ENCODE measurements at places on chromosomes 7 and 10.

DNA sequence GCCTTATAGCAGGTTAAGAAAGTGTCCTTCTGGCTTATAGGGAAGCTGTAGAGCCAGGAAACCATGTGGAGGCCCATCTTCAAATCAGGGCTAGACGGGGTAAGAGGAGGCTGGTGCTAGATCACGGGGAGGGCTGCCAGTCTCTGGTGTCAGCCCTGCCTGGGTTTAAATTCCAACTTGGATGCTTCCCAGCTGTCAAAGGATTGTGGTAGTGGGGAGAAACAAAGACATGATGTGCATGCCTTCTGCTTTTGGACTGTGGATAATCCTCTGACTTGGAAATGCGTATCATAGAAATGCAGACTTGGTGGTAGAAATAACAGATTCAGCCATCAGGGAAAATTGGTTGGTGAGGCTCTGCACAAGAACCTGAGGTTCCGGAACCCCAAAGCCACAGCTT is 325.6 kb downstream of the PHTF2 start:
- no peak for DNase-seq

GRCh38 chr10:124482236-124482800 is 20.7 kb downstream of the LHPP start:
- DNase-seq = no peak

DNA sequence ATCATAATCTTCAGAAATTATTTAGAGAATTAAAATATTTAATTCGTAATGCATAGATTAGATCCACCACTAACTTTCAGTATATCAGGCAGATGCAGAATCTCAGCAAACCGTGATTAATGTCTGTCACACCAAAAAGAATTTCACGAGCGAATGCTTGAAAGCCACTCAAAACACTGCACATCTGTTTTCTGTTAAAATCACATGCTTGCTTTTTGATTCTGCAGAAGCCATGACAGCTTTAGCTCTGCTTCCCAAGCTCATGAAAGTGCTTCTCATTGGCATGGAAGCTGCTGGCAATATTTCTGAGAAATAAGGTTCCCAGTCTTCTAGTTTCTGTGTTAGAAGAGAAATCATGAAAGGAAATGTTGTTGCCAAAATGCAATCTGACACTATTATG is 837.8 kb upstream of the LRRN3 start:
- DNase-seq = no peak

DNA sequence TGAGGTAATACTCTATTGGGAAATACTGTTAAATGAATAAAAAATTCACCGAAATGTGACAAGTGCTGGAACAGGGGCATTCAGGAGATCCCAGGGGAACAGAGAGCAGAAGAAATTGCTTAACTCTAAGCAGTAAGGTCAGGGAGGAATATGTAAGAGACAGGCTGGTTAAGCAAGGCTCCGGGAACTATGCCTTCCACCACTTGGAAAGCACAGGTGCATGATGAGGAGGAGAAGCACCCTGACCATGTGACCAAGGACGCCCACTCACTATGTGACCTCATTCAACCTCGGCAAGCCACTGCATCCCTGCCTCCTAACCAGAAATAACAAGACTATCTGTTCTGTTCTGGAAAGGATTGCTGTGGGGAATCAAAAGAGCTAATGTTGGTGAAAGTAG is 218.4 kb downstream of the ELMO1 start:
- no peak for DNase-seq

GRCh38 chr10:70306886-70307520 is 23.2 kb upstream of the NPFFR1 start:
- no peak for DNase-seq

- no peak for DNase-seq
These were observed 103.8 kb upstream of the PARD3 start for GRCh38 chr10:34918776-34919315.

GRCh38 chr7:53800746-53801145 is 741.4 kb upstream of the VSTM2A start:
- DNase-seq = no peak

DNA sequence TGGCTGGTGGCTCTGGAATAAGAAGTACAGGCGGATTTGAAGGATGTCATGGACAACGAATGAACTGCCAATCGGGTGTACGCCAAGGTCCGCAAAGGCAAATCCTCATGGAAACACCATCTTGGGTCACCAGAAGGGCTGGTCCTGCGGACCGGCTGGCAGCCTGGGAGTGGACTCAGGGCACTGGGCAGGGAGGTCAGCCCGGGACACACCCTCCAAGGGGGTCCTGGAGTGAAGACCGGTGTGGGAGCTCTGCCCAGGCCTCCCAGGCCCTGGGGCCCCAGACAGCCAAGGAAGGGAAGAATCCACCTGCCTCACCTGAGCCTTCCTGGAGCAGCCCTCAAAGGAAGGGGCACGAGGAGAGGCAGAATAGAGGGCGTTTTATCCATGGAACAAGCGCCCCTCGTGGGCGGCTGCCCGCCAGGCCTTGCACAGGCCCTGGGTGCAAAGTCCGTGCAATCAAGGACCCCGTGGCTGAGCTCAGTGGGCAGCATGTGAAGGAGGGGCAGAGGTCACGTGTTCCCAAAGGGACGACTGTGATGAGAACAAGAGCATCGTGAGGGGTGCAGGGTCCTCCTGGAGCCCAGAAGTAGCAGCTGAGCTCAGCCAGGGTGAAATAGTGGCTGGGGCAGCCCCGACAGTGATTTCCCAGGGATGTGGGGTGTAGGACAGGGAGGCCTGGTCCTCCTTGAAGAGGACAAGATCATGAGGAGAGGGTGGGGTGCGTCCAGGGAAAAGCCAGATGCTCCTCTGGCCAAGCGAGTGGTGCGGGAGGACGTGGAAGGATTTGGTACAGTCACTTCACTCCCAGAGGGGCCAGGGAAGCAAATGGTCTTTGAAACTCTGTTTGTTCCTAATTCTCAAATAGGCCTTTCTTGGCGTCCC is 105.2 kb downstream of the TCERG1L start:
- no peak for DNase-seq

DNA sequence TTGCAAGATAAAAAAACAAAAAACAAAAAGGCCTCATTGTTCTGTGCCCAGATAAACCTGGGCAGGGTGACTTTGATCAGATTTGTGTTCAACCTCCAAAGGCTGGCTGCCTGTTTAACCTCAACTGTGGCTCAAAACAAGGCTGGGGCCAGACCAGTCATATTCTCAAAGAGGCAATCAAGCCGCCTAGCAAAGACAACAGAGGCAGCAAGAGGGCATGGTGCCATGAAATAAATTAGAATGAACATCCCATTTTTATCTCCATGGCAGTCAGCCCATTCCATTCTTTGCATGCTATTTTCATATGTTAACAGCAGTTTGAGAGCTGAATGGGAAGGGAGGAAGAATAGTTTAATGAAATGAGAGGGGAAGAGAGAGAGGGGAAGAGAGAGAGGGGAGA is 1150.3 kb downstream of the TYW1 start:
- DNase-seq = no peak
